H9 (cell line): ENCODE measurements at places on chromosomes 1 and 21.

DNA sequence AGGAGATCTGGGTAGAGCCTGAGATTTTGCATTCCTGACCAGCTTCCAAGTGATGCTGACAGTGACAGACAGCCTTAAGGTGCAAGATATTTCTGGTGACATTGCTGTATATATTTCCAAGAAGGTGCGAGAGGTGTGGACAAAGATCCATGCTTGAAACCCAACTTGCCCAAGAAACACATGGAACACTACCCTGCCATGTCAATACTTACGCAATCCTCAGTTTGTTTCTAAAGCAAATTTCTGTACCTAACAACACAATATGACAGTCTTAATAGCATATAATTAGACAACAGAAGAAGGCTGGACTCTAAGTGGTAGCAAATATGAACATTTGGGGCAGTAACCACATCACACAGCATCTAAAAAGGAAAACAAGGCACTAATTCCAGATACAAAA, 260.4 kb downstream of the DSCAM start:
- DNase-seq: no peak

DNA sequence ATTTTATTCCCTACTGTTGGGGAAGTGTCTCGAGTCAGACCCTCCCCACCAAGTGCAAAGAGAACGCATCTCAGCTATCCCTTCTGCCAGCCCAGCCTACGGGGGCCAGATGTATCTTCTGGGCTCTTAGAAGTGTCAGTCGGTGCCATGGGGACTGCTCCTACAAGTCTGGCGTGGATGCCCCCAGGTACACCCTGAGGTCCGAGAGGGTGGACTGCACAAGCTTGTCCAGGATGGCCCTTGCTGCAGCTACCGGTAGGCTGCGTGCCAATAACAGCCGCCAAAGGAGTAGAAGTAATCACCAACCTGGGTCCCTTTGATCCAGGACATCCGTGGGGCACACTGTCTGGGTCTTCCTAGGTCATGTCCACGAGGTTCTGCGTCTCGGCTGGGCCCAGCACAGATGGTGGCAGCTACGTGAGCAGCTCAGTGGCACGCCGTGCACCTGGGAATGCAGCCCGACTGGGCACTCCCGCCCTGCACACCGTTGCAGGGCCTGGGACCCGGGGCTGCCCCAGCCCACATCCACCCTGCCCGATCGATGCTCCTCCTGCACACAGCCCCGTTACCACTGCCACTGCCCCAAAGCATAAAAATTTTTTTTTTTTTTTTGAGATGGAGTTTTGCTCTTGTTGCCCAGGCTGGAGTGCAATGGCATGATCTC, 8.8 kb upstream of the SSU72 start:
- no peak for DNase-seq

DNA sequence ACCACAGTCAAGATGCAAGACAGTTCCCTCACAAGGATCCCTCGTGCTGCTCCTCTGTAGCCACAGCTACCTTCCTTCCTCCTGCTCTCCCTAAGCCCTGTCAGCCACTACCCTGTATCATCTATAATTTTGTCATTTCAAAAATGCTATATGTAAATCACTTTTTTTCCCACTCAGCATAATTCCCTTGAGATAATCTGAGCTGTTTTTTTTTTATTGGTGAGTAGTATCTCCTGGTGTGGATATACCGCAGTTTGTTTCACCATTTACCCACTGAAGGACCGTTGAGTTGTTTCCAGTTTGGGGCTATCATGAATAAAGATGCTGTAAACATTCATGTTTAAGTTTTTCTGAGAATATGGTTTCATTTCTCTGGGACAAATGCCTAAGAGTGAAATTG, 88.2 kb downstream of the HUNK start:
- DNase-seq: no peak

DNA sequence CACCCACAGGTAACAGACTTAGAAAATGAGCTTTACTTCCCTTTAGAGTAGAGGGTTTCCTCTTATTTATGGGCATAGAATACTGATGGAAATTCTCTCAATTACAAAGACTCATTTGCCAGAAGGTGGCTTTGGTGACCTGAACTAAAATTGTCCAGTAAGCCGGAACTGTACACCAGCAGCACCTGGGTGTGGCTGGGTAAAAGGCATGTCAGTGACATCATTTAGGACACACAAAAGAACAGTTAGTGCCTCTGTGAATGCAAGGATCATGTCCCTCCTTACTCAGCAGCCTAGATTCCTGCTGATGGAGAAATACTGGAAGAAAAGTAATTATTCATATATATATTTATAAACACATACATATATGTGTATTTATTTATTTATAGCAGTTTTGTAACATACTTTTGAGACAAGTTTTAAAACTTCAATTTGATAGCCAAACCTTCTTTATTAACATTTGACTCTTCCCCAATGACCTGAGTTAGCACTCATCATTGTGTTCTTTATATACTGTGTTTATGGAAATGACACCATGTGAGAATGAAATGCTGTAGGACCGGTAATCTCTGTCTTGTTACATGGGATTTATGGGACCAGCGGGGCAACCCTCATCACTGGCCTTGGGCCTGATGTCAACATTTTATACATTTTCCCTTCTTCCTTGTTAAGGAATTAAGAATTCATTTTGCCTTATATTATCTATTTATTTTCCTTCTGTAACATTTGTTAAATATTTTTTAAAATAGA, 274.4 kb downstream of the BRINP2 start:
- DNase-seq: no peak

DNA sequence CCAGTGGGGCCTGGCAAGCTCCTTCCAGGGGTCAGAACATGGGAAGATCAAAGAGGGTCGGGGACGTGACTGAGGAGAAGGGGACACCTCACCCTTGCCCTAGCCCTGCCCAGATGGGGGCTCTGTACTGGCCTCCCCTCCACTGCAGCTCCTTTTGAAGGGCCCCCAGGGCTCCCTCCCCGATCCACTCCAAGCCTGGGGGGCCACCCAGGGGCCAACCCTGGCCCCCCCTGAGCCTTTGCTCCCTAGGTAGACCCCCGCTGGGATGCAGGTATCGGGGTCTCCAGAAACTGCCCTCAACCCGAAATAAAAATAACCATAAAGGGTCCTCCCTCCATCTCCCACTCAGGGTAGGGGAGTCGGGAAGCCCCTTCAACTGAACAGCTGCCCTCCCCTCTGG, 37.4 kb upstream of the FAM131C start:
- DNase-seq: no peak

GRCh38 chr1:86450847-86451246, 17.9 kb upstream of the CLCA1 start:
- DNase-seq: no peak

GRCh38 chr1:230866171-230867070, 1.9 kb downstream of the C1orf198 start:
- no peak for DNase-seq

DNA sequence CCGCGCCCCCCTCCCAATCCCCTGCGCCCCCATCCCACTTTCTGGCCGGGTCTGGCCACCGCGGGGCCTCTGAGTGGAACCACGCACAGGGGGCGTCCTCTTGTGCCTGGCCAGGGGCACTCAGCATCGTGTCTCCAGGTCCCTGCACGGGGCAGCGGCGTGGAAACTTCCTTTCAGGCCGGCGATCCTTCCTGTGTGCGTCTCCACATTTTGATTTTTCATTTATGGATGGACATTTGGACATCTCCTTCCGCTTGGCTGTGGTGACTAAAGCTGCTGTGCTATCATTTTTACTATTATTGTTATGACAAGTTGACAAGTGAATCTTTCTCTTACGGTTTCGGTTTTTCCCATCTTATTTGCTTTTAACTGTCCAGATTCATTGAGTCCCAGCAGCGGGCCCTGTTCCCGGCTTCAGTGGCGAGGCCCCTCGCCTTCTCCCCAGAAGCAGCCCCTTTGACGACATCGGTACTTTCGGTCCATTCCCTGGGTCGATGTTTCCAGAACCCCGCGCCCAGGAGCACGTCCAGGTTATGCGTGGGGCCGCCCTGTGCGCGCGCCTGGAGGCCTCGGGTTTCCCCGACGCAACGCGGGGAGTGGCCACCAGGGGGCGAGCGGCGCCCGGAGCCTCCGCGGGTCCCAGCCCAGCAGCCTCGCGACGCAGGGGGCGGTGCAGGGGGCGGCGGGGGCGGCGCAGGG, 12.4 kb upstream of the SLC19A1 start:
- DNase-seq: peak; percentile 72

DNA sequence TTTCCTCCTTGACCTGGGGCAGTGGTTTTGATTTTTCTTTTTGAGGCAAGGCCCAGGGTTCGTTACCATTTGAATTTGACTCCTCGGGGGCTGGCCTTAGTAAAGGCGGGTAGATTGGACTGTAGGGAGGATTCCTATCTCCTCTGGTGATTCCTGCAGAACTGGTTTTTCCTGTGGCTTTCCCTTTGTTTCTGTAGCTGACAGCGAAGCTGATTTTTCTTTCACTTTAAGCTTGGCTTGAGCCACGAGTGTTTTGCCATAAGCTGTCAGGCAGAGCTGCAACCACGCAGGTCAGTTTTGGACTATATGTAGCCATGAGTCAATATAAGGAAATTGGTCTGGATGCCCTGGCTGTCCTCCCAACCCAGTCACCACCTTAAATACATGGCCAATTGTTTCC, 28.7 kb upstream of the KCNJ15 start:
- DNase-seq: peak; percentile 59

DNA sequence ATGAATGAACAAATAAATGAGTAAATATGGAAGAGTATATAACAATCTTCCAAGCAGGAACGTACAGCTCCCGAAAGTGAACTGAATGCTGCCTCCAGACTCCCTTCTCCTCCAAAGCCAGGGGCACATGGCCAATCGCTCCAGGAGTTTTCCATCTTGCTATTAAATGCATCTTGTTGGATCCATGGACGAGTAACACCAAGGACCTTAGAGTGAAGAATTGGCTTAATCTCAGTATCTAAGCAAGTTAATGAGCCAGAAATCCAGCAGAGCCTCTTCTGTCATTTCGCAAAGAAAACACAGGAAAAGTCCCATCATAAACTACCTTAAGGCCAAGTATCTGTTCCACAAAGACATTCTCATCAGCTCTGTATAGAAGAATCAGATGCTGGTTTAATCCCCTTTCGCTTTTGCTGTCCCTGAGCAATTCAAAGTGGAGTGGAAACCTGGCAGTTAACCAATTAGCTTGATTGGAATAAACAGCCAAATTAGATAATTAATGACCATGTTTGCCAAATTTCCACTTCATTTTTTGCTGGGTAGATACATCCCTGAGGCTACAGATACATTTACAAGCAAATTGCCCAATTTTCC, 116.0 kb downstream of the MIS18A start:
- DNase-seq: no peak
